Omental fat pad (tissue), 4 donors: ENCODE measurements at places on chromosomes 7 and 10.

GRCh38 chr7:32415519-32415918, 74.7 kb downstream of the LSM5 start:
- no peak for DNase-seq

- DNase-seq = no peak
Measured at GRCh38 chr7:151244841-151245346, 3.6 kb downstream of the SMARCD3 start.

- DNase-seq = peak; percentile 35
Measured at GRCh38 chr7:80134536-80135308, at the start of gene GNAI1. Gene GNAI1 (plus strand): TSS chr7:80134831. CDS start chr7:80135161, 330 bp downstream.

DNA sequence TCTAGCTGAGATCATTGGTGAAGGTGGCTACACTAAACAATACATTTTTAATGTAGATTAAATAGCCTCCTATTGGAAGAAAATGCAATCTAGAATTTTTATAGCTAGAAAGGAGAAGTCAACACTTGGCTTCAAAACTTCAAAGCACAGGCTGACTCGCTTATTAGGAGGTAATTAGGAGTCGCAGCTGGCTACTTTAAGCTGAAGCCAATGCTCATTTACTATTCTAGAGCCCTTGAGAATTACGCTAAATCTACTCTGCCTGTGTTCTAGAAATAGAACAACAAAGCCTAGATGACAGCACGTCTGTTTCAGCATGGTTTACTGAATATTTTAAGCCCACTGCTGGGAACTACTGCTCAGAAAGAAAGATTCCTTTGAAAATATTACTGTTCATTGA, 101.6 kb upstream of the EEPD1 start:
- DNase-seq = no peak

DNA sequence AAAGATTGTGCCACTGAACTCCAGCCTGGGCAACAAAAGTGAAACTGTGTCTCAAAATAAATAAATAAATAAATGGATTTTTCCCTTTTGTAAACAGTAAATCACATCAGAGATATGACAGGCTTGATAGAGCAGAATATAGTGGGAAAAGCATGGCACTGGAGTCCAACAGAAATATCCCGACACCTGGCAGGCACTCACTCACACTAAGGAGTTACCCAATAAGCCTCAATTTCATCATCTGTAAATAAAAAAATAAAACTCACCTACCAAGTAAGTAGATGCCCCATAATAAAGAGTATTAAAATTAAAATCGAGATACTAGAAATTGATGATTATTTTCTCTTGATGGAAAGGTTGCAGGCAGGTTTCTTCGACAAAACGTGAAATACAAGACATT, 1.7 kb downstream of the ATE1 start:
- DNase-seq = no peak

DNA sequence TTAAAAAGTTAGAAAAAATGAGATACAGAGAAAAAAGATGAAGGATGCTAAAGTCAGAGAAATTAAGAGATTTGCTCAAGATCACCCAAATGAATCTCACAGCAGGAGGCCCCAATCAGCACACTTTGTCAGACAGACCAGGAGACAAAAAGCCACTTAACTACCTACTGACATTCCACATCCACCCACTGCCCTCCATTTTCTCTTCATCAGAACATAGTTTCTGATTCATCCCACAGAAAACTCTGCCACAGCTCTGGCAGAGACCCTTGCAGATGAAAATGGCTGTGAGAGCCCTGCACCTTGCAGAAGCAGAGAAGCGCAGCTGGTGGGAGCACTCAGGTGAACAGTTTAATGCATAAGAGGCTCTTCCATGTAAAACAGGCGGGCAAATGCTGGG, 26.6 kb downstream of the DGKI start:
- no peak for DNase-seq

GRCh38 chr10:128568041-128568440, 441.8 kb upstream of the MKI67 start:
- no peak for DNase-seq

GRCh38 chr7:15042285-15043065, 139.9 kb upstream of the DGKB start:
- no peak for DNase-seq

GRCh38 chr7:149196705-149197171, 1.4 kb downstream of the ZNF282 start:
- DNase-seq = no peak

DNA sequence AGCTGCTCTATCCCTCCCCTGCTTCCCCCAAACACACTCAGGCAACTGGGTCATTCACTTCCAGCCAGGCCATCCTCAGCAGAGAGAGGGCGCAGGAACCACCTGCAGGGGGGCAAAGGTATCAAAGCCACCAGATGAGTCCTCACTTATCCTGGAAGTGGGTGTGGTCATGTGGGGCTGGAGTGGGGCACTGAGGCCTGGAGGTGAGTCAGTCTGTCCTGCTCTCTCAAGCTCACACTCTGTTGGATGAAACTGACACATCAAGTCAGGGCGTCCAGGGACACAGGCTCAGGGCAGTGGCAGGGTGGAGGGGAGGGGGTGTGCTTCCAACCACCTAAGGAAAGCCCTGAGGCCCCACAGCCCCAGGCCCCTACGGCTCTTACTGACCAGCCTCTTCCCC, 8.0 kb upstream of the ELFN1 start:
- no peak for DNase-seq

DNA sequence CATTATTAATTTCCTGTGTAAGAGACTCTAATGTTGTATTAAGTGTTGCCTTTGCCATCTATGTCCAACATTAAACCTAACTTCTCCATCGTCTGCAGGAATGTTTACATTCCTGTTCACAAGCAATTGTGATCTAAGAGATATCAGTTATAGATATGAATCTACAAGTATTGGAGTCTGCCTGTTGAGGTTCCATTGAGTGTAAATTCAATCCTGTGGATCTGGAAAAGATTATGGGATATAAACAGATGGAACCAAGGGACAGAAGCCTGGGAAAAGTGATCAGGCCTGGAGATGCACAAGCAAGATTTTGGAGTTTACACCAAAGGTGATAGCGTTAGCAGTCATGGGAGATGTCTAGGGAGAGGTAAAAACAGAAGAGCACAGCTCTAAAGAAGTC, 135.5 kb downstream of the LSMEM1 start:
- DNase-seq = no peak

DNA sequence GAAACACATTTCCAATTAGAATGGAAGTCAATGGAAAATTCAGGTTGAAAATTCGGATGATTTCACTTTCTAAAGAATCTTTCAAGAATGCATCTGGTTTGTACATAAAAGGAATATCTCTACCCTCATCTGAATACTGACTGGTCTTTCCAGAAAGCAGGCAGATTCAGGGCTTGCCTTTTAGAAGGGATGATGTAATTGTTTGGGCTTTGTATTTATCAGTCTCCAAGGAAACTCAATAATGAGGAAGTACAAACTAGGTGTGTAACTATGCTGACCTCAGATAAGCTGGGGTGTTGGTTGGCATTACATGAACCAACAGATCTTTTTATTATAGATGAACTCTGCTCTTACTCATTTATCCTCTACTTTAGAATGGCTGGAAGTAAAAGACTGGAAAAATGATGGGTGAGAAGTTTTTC, 24.1 kb downstream of the PDLIM1 start:
- no peak for DNase-seq

- DNase-seq = no peak
Measured at GRCh38 chr7:48511080-48511479, 339.8 kb downstream of the ABCA13 start.

- no peak for DNase-seq
Measured at GRCh38 chr10:11194859-11195586, 177.4 kb downstream of the CELF2 start.
